ENCODE measurements at places on chromosomes 6 and 20.

GRCh38 chr6:32413427-32414047 is 6.6 kb upstream of the BTNL2 start:
- DNase-seq = peak; percentile 65

DNA sequence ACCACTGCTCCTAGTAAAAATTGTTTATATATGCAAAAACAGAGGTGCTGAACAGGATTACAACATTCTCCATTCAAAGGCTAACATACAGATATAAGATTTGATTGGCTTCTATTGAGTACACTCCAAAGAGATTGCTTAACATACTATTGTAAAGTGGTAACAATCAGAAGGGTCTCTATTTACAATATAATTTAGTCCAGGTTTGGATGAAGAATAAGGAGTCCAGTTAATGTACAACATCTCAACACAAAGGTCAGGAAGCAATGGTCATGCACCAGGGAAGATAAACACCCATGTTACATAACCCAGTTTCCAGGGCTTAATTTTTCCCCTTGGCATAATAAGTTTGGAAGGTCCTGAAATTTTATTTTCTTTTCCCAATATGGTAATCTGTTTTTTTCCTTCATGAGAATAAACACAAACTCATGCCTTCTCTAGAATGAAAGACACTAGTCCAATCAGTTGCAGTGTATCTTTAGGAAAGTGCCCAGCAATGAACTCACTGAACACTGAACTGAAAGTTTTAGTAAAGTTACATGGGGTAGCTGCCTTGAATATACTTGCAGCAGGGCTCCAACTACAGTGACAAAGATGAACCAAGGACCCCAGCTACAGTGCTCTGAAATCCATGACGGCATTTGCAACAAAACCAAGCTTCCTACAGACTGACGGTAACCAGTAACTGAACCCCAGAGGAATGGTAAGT is 255.3 kb upstream of the GJE1 start:
- DNase-seq = no peak

DNA sequence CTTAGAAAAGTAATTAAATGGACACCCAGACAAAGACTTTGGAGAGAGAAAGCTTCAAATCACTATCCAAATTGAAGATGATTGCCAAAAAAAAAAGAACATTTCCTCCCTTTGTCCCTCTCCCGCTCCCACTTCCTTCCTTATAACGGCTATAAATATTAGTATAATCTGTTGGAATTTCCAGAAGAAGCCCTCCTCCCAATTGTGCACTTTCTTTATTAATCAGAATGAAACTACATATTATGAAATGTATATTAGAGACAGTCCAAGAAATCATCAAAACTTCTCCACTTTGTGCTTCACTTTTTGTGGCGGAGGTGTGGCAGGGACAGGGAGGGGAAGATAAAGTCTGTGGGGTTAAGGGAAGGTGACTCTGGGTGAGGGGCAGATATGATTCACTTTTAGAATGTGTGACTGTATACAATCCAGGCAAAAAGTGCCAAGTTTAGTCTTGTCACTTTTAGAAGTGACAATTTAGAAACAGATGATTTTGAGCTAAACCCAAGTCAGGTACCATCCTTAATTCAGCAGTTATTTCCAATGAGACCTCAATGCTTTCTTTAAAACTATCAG is 195.0 kb upstream of the MARCKS start:
- DNase-seq = no peak

DNA sequence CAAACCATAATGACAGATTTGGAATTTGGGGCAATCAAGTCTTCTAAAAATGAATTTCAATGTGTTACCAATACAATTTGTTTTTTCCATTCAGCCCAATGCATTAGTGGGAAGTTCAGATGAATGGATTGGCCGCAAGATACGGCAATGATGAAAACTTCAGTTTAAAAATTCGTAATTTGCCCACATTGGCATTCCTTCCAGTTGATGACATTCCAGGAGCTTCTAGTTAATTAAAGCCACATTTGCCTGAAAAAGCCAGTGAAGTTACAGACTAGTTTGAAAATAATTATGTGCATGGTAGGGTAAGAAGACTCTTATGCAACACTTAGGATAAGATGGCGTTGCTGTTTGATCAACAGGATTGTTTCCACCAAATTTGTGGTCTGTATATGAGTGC is 46.2 kb downstream of the NHLRC1 start:
- no peak for DNase-seq

- DNase-seq = no peak
Measured at GRCh38 chr20:44495802-44496481, 20.3 kb downstream of the TTPAL start.

GRCh38 chr6:165117121-165117520 is 192.3 kb downstream of the C6orf118 start:
- DNase-seq = no peak

DNA sequence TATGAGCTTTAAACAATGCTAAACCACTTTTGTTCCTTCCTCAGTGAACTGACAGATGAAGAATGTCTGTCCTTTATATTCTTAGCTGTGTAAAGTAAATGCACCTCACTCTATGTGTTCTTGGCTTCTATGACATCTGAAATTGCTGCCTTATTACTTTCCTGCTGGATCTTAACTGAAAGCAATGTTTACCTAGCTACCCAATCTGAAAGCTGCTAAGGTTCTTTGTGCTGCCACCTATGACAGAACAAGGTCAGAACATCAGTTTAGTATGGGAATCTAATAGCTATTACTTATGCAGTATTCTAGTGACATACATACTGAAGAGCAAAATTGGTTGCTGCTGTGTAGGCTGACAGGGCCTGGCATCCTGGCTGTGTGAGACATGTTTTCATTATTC is 444.1 kb downstream of the KHDRBS2 start:
- no peak for DNase-seq

DNA sequence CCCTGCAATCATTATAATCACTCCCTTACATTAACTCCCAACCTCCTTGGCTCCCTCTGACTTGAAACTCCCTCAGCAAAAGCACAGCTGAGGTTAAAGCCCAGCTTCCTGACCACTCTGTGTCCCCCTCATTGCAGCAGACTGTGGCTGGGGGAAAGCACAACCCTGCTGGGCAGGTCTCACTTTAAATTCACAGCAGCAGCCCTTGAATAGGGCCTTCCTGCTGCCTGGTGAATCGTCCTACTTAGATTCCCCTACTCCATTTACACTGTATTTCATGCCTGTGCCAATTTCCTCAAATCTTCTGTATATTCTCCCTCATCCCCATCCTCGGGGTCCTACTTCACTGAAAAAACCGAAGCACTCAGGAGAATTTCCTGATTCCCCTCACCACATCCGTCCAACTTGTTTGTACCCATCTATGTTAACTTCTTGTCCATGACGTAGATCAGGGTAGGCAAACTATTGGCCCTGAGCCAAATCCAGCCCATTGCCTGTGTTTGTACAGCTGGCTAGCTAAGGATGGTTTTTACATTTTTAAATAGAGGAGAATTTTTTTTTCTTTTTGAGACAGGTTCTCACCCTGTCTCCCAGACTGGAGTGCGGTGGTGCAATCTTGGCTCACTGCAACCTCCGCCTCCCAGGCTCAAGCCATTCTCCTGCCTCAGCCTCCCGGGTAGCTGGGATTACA is 31.5 kb upstream of the GCM1 start:
- DNase-seq = peak; percentile 15

- no peak for DNase-seq
Measured at GRCh38 chr6:4543596-4543995, 232.6 kb upstream of the CDYL start.

- DNase-seq = no peak
Measured at GRCh38 chr6:20600831-20601230, 66.6 kb downstream of the CDKAL1 start.

- no peak for DNase-seq
Measured at GRCh38 chr20:37392441-37393195, 46.7 kb downstream of the SRC start.

- no peak for DNase-seq
Measured at GRCh38 chr6:83908813-83909212, 49.3 kb downstream of the CYB5R4 start.
